ENCODE measurements at places on chromosomes 16 and 17.

DNA sequence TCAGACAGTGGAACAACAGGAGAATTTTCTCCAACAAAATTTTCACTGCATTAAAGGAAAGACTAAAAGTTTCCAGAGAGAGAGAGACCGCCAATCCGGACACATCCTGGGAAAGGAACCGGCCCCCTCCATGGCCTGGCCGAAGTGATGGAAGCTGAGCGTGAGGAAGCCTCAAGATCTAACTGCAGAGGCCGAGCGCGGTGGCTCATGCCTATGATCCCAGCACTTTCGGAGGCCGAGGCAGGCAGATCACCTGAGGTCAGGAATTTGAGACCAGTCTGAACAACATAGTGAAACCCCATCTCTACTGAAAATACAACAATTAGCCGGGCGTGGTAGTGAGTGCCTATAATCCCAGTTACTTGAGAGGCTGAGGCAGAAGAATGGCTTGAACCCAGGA, 3.9 kb downstream of the CTRB2 start:
- no peak for DNase-seq

DNA sequence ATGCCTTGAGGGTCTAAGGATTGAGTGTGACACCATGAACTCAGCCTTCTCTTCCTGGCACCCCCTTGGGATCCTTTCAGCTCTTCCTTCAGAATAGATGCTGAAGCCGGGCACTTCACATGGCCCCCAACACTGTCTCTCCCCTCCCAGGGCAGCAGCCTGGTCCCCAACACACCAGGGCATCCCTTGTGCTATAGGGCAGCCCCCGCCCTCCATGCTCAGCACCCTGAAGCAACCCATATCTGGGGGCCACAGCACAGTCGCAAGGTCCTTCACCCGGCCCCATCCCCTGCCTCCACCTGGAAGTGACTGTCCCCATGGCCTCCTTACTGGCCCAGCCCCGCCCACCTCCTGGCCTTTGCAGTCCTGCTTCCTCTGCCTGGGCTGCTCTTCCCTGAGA, 143.1 kb downstream of the C16orf95 start:
- no peak for DNase-seq

- peak; percentile 92 for DNase-seq
Observed at GRCh38 chr16:30063893-30064728, 1.4 kb upstream of the ALDOA start.

DNA sequence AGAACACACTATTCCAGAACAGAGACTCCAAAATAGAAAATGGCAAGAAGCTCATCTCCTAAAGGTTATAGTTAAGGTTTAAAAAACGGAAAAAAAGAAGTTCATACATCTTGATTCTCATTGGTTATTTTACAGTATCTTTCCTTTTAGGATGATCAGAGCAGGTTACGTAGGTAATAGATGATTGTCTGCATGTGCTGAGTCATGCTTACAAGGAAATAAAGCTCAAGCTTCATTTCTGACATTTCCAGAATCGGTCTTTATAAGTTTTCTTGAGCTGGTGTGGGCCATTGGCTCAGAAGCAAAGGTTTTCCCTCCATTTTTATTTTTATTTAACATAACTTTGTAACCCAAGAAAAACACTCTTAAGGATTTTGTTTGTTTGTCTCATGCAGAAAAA, 1030.3 kb upstream of the CDH8 start:
- no peak for DNase-seq

- DNase-seq: no peak
Observed at GRCh38 chr16:57061084-57061905, 31.1 kb upstream of the CPNE2 start.

DNA sequence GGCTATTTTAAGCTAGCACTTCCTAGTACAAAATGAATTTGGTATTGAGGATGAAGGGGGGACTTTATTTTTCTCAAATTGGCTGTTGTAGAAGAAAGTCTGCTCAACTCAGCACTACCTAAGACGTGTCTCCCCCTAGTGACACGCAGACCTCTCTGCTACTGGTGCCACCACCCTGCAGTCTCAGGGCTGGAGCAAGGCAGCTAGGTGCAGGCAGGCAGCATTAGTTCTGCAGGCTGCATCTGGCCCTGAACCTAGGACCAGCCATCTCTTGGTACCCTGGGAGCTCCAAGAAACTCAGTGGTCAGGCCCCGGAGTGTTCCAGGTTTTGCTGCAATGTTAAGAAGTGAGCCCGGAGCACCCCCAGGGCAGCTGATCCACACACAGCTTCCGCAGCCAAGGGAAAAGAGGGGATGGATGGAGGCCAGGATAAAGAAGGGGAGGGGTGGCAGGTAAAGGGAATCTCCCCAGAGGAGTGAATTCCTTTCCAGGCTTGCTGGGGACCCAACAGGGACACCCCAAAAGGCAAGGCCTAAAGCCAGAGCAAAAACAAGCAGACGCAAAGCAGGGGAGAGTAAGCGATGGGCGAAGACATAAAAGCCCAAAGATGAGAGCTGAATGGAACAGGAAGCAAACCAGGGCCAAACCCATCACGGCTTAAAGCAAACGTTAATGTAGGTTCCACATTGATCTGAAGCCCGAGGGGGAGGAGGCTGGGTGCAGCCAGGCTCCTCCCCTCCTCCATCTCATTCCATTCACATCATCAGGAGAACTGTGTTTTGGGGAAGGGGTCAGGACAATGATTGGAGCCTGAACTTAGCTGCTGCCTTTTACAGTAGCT, 200.5 kb downstream of the ZFHX3 start:
- DNase-seq: no peak

DNA sequence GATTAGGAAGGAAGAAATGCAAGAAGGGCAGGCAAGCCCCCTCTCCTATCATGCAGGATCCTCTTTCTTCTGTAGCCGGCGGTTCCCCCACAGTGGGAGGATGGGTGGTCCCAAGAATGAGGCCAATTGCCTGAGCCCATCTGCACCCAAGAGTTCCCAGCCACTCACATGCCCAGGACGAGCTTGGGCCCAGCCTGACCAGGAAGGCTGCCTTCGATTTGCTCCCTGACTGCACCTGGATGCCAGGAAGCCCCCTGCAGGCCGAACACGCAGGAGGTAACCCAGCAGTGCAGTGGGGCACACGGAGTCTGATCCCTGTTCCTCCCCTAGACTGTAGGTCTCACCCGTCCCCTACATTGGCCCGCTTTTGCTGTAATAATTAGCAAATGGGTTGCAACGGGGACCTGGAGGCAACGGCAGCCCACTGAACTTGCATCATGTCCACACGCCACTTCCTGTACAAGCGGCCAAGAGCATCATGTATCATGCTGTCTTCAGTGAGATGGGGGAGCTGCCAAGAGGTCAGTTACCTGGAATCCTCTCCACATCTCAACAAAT, 67.5 kb downstream of the AMFR start:
- peak; percentile 45 for DNase-seq

DNA sequence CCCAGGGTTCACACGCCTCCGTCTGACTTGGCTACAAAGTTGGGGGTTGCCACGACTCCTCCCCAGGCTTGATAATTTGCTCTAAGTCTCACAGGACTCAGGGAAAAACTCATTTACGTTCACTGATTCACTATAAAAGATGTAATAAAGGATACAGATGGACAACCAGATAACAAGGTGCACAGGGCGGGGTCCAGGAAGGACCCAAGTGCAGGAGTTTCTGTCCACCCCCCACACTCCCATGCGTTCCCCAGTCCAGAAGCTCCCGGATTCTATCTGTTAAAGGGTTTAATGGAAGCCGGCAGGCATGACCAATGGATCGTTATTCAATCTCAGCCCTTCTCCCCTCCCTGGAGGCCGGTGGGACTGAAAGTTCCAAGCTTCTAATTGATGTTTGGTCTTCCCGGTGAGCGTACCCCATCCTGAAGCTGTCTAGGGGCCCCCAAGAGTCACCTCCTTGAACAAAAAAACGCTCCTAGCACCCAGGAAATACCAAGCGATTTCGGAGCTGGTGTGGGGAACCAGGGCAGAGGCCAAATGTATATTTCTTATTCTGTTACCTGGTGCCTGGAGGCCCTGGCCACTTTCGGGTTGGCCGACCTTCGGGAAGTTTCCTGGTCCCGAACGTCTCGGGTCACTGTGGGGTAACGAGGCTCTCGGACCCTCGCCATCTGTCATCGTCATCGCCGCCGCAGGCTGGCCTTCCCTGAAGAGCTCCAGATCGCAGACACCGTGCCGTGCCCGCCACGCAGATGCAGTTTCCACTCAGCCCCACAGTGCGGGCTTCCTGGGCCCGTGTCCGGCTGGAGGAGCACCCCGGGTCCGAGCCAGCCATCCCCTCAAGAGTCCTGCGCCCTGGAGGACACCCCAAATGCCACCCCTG, 13.5 kb upstream of the METRNL start:
- DNase-seq: no peak
